COR-L47 (cell line): ENCODE measurements at places on chromosomes 12 and 14.

- peak; percentile 32 for DNase-seq
Measured at GRCh38 chr12:113757221-113758002, 208.7 kb downstream of the RBM19 start.

GRCh38 chr12:27937768-27938167 is 34.8 kb downstream of the PTHLH start:
- DNase-seq, result no peak

GRCh38 chr14:76097547-76097946 is 54.2 kb upstream of the GPATCH2L start:
- no peak for DNase-seq

GRCh38 chr14:50045837-50046236 is 70.5 kb downstream of the VCPKMT start:
- DNase-seq, result no peak

- DNase-seq, result no peak
Measured at GRCh38 chr14:33452995-33453394, 497.9 kb downstream of the EGLN3 start.

DNA sequence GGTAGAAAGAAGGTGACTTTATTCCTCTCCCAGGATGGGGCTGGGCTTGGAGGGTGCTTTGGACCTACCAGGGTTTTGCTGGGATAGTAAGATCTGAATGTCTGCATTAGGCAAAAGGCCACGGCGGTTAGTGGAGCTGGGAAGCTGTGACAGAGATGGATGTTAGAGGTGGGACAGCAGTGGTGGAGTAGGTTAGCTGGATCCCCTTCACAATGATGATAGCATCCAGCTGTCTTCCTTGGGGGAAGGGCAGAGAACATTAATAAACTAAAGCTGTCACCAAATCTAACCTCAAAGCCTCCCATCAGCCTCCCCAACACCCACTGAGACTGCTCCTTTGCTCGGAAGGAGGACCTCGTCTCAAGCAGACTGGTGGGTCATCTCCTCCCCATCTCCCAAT is 104.8 kb downstream of the GPATCH2L start:
- DNase-seq, result no peak

DNA sequence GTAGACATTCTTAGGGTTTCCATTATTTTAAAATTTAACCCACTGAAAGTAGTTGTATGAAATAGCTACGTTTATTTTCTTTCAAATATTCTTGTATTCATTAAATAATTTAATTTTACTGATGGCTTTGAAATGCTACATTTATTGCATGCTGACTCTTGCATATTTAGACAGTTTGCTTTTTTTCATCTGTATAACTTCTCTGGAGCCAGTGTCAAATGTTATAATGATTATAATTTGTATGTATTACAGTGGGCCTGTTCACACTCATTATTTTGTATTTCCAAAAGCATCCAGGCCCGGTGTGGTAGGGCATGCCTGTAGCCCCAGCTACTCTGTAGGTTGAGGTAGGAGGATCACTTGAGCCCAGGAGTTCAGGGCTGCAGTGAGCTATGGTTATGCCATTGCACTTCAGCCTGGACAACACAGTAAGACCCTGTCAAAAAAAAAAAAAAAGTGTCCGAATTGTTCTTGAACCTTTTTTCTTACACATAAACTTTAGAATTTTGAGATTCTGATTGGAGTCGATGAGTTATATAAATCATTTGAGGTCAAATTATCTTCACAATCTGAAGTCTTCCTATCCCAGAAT is 905 bp downstream of the ZNF84 start:
- DNase-seq, result no peak

- DNase-seq, result no peak
Measured at GRCh38 chr12:4555804-4556203, 6.2 kb upstream of the DYRK4 start.
